ENCODE measurements at places on chromosomes 11 and 22. TPM values are rescaled to one million over a fixed set of nuclear protein-coding genes. Genes with fewer than 3 reads are reported as not detected.

The C11orf97 gene
- not detected for total RNA-seq

The GRAP2 gene
- total RNA-seq, result 0.36 TPM

The MMP27 gene
- total RNA-seq, result not detected

The FIBIN gene
- 13.4 TPM for total RNA-seq

The OR51B4 gene
- total RNA-seq, result 0.36 TPM

The SPINDOC gene
- 12.2 TPM for total RNA-seq

The ACO2 gene
- total RNA-seq, result 64.5 TPM

The FERMT3 gene
- total RNA-seq, result 1.5 TPM

The DUSP8 gene
- 6.7 TPM for total RNA-seq

The C11orf86 gene
- total RNA-seq, result not detected

The C1QTNF5 gene
- 3.4 TPM for total RNA-seq

The NEFH gene
- 0.73 TPM for total RNA-seq

The DGCR8 gene
- 45.4 TPM for total RNA-seq

The SLC22A6 gene
- total RNA-seq, result 7.2 TPM

The CHADL gene
- total RNA-seq, result 2.4 TPM

The TCIRG1 gene
- total RNA-seq, result 5.5 TPM

The MEI1 gene
- total RNA-seq, result 0.73 TPM

The OR52A1 gene
- not detected for total RNA-seq

The OR52E8 gene
- total RNA-seq, result not detected

The MPEG1 gene
- total RNA-seq, result 2.3 TPM

The OR51B2 gene
- 1.2 TPM for total RNA-seq

The VSIG2 gene
- total RNA-seq, result 0.27 TPM

The TMPRSS6 gene
- not detected for total RNA-seq

The KRTAP5-7 gene
- total RNA-seq, result 0.18 TPM

The PRRG4 gene
- 0.18 TPM for total RNA-seq

The SEC14L2 gene
- 5.5 TPM for total RNA-seq

The PAMR1 gene
- total RNA-seq, result 2.4 TPM

The ANKRD13D gene
- total RNA-seq, result 31.1 TPM

The OR4A16 gene
- total RNA-seq, result not detected

The MMP12 gene
- not detected for total RNA-seq

The TRAPPC4 gene
- 32.8 TPM for total RNA-seq

The GUCY1A2 gene
- 59.4 TPM for total RNA-seq

The LIPT2 gene
- total RNA-seq, result 2.7 TPM

The GGTLC3 gene
- total RNA-seq, result not detected

The MS4A7 gene
- total RNA-seq, result 3.5 TPM

The NCAM1 gene
- total RNA-seq, result 421 TPM

The C11orf87 gene
- total RNA-seq, result 34.8 TPM

The HORMAD2 gene
- total RNA-seq, result 0.27 TPM

The UCP3 gene
- total RNA-seq, result 3.5 TPM

The TEAD1 gene
- 63.7 TPM for total RNA-seq

The ZNF214 gene
- 13.1 TPM for total RNA-seq

The MADD gene
- total RNA-seq, result 73.3 TPM

The DEUP1 gene
- 0.82 TPM for total RNA-seq

The HBB gene
- total RNA-seq, result 418 TPM

The MYEOV gene
- not detected for total RNA-seq

The MRGPRX2 gene
- total RNA-seq, result not detected

The UVRAG gene
- total RNA-seq, result 38.2 TPM

The PAX6 gene
- total RNA-seq, result 165 TPM

The MS4A4A gene
- 3.5 TPM for total RNA-seq

The OR51L1 gene
- not detected for total RNA-seq

The MMP3 gene
- not detected for total RNA-seq

The OOSP2 gene
- not detected for total RNA-seq

The PSMC3 gene
- total RNA-seq, result 55.3 TPM

The TMEM45B gene
- 0.64 TPM for total RNA-seq

The LRRN4CL gene
- 0.91 TPM for total RNA-seq
